ENCODE measurements at places on chromosomes 7 and 10. TPM values are rescaled to one million over a fixed set of nuclear protein-coding genes. Genes with fewer than 3 reads are reported as not detected.
A peak's percentile ranks its signal among the peaks of the same experiment; 100 is the strongest.

DNA sequence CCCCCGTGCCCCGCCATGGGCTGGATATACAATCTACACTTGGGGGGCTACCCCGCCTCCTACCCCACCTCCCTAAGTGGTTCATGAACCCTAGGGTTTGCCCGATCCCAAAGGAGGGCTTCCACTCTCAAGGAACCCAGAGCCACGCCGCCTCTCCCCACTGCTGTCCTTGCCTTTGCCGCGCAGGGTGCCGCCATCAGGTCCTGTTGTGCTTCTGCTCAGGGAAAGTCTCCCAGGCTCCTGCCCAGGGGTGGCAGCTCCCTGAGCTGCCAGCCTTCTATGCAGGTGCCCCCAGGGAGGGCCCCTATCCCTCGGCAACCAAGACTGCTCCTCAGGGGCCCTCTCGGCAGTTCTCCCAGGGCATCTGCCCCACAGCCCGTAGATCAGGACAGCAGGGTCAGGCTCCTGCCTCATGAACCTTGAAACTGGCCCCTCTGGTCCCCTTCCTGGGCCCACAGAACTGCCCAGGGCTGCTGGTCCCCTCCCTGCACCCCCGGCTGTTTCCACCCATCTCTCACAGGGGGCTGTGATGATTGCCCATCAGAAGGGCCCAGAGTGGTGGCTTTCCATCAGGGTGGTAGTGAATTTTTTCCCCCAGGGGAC lies 13.0 kb upstream of the PCBD1 start:
- no peaks in the 10 kb centered on the region for H3K36me3 ChIP-seq
- H3K27ac ChIP-seq = no peak overlapping the region
- peak; percentile 47 for DNase-seq
- no peaks in the 10 kb centered on the region for H3K4me1 ChIP-seq
- no peak overlapping the region for H3K4me3 ChIP-seq

DNA sequence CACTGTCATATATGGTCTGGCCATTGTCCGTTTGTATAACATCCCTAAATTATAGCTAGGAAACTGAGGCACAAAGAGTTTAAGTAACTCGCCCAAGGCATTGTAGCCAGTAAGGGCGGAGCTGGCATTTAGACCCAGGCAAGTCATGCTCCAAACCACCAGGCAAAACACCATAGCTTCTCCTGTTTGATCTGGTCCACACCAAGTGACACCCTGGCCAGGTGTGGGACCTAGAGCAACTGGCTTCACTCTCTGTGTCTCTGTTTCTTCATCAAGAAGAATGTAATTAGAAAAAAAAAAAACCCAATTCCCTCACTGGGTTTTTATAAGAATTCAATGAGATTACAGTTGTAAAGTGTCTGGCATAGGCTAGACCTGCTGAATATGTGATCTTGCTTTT lies 85.2 kb upstream of the AOAH start:
- no peaks in the 10 kb centered on the region for H3K36me3 ChIP-seq
- no peak overlapping the region for H3K4me3 ChIP-seq
- no peak overlapping the region for H3K27ac ChIP-seq
- no peaks in the 10 kb centered on the region for H3K4me1 ChIP-seq
- no peak for DNase-seq
- no peaks in the 10 kb centered on the region for H3K27me3 ChIP-seq

- H3K4me3 ChIP-seq = no peak overlapping the region
- H3K36me3 ChIP-seq = no peaks in the 10 kb centered on the region
- H3K27ac ChIP-seq = no peak overlapping the region
- H3K27me3 ChIP-seq = no peaks in the 10 kb centered on the region
- no peak for DNase-seq
- H3K4me1 ChIP-seq = no peaks in the 10 kb centered on the region
Observed at GRCh38 chr7:16431646-16432424, 10.5 kb upstream of the CRPPA start.

GRCh38 chr10:96043893-96044715 lies 721 bp downstream of the CCNJ start:
- DNase-seq = peak; percentile 74
- no peaks in the 10 kb centered on the region for H3K27me3 ChIP-seq
- no peaks in the 10 kb centered on the region for H3K4me1 ChIP-seq
- no peaks in the 10 kb centered on the region for H3K36me3 ChIP-seq
- H3K27ac ChIP-seq = peak overlapping the region; percentile 89

- H3K27ac ChIP-seq = peak overlapping the region; percentile 60
Observed at GRCh38 chr10:95350219-95350829, 59.5 kb upstream of the PDLIM1 start.

Gene DDC
- total RNA-seq = 0.36 TPM

- H3K36me3 ChIP-seq = no peaks in the 10 kb centered on the region
- no peaks in the 10 kb centered on the region for H3K4me1 ChIP-seq
- no peaks in the 10 kb centered on the region for H3K27me3 ChIP-seq
Observed at GRCh38 chr7:3356173-3356572, 55.1 kb downstream of the SDK1 start.
